ENCODE measurements at places on chromosomes 2 and 18. TPM values are rescaled to one million over a fixed set of nuclear protein-coding genes. Genes with fewer than 3 reads are reported as not detected.

GNLY gene
- total RNA-seq = 5.3 TPM

ANKRD23 gene
- 16.2 TPM for total RNA-seq

DYNAP gene
- total RNA-seq = not detected

GRCh38 chr2:165008730-165009315, 53.5 kb upstream of the SLC38A11 start:
- no peak for DNase-seq

POTEC gene
- total RNA-seq = not detected

LCT gene
- 0.36 TPM for total RNA-seq

- DNase-seq = no peak
These were observed 60.7 kb upstream of the ASAP2 start for GRCh38 chr2:9145752-9146430.

HOXD13 gene
- not detected for total RNA-seq

DNA sequence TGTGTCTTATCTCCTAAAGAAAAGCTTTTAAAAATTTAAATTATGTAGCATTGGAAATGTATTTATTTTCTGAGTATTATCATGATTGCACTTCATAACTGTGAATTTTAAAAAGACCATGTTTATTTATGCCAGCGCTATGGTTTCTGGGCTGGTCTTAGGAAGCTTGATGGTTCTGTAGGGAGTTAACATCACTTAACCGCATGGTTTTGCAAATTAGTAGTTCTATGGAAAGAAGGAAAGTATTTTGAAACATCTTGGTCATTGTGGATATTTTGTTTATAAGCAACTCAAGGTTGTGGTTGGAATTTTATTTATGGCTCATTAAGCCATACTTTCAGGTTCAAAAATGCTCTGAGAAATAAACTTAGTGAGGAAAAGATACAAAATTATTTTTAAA, 549.4 kb downstream of the STK39 start:
- no peak for DNase-seq
